ENCODE measurements at places on chromosomes 4 and X.

GRCh38 chr4:135412213-135412612 lies 1210.6 kb upstream of the PABPC4L start:
- no peak for DNase-seq

DNA sequence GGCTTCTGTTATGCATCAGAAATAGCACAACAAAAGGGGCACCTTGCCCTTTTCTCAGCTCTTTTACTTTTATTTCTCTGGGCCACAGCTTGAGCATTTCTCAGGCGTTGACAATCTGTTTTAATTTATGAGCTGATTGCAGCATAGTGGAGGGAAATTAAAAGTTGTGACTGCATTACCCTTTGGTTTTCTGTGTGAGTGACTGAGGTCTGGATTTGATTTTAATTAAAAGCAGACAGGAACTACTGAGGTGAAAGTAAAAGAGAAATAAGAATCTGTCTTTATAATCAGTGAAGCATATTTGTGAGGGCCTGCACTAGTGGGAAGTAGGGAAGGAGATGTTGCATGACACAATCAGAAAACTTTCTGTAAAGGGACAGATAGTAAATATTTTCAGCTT lies 43.4 kb upstream of the GEMIN8 start:
- DNase-seq: no peak

GRCh38 chrX:31058284-31058683 lies 13.6 kb downstream of the FTHL17 start:
- no peak for DNase-seq

DNA sequence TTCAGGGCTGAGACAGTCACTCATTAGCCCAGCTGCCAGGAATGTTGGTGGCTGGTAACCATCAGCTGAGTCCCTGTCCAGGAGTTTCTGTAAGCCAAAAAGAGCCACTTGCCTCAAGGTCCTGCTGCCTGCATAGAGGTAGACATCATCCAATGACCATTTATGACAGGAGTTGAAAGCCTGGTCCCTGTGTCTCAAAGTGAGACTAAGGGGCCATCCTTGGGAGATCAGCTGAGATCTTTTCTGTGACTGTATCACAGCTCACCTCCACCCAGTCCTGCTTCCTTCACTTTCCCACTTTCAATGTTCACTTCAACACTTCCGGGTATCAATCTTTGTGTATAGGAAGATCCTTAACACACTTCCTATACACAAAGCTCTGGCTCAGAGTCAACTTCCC lies 28.4 kb upstream of the MAOA start:
- DNase-seq: no peak

GRCh38 chrX:108601276-108601675 lies 135.1 kb downstream of the IRS4 start:
- no peak for DNase-seq

DNA sequence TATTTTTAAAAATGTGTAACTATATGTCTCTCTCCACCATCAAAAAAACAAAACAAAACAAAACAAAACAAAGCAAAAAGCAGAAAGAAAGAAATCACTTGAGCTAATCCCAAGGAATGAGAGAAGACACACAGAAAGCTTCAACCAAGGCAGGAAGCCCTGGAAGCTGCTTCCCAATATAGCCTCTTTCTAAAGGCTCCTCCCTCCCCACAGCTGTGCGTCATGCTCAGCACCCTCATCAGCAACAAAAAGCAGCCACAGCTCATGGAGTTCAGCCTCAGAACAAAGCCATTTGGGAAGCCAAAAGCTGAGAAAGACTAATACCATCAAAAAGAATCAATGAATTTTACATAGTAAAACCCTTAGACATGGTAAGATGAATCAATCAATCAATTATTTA lies 501.6 kb upstream of the SMIM31 start:
- DNase-seq: no peak

DNA sequence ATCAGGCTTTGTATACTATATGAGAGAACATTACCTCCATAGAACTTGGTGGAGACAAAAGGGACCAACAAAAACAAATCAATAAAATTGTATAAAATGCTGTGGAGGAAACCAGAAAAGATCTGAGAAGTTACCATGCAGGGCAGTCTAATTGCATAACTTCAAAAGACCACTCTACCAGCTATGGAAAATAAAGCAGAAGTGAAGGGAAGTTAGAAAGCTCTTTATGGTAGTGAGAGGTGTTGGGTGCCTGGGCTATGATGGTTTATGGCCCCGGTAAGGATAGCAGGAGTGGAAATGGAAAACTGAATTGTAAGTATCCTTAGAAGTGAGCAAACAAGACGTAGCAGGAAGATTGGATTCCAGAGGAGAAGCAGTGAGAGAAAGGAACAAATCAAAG lies 3.1 kb downstream of the TMEM184C start:
- DNase-seq: no peak

GRCh38 chrX:136039485-136039884 lies 54.2 kb downstream of the SLC9A6 start:
- no peak for DNase-seq

DNA sequence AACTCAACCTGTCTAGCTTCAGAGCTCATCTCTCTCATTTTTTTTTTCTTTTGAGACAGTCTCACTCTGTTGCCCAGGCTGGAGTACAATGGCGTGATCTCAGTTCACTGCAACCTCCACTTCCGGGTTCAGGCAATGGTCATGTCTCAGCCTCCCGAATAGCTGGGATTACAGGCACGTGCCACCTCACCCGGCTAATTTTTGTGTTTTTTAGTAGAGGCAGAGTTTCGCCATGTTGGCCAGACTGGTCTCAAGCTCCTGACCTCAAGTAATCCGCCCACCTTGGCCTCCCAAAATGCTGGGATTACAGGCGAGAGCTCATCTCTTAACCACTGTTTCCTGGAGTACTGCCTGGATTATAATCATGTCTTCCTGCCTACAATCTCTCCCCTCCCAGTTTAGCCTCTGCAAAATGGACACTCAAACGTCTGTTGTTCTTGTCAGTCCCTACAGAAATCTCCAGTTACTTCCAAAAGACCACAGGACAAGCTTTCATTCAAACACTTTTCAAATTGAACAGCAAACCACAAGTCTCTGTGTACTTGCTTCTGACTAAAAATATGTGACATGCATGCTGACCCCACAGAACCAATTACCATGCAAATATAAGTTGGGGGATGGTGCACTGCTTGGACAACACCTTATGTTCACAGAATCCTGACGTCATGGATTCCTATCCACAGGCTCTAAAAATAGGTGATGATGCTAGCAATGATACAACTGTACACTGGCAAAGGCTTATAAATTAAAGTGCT lies 137.2 kb downstream of the SH3KBP1 start:
- no peak for DNase-seq

DNA sequence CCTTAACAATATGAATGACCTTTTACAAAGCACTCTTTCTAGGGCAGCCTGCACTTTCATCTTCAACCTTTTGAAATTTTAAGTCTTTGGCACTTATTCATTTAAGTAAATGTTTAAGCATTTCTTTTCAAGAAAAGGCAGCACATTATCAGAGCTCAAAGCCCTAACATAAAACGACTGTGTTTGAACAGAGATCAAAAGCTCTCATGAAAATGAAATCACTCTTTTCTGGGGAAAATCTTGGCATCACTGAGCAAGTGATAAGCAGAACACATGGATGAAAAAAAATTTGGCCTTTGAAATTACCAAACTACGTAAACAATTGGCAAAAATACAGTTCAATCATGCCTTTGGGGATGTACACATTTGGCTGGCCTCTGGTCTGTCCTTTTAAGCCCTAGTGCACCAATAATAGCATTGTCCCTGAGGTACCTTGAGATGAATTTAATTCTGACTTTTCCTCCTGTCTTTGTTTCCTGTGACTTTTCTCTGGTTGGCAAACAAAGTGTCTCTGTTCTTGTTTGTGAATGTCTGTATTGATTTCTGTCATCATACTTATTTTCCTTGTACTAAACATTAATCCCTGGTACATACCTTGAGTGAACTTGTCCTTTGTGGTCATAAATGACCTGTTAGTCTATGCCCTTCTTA lies 12.9 kb upstream of the ODAM start:
- no peak for DNase-seq

- no peak for DNase-seq
Observed at GRCh38 chr4:80077639-80078038, 4.6 kb upstream of the ANTXR2 start.

- no peak for DNase-seq
Observed at GRCh38 chr4:65893271-65893670, 223.0 kb upstream of the EPHA5 start.

DNA sequence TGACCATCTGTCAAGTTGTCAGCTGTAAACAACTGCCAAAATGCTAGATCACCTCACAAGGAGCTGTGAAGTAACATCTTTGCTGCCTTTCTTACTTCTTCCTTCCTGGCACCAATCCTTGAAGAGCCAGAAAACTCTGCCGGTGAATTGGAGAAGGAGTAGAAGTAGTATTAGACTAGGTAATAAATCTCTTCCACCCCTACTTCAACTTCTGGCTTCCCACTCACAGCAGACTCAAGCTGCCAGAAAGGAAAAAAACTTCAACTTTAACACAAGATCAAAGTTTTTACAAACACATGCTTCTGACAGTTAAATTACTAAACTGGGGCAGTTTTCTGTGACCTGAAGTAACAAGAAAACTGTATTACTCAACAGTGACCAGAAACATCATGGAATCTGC lies 164.7 kb upstream of the SLC7A11 start:
- no peak for DNase-seq

GRCh38 chrX:111095974-111096895 lies at the start of gene PAK3:
Gene PAK3 (plus strand): TSS chrX:111096191. CDS start chrX:111123104, 26,913 bp downstream.
- DNase-seq: no peak

- DNase-seq: no peak
Observed at GRCh38 chrX:130295519-130296296, 27.0 kb upstream of the ZNF280C start.

- no peak for DNase-seq
Observed at GRCh38 chr4:182277377-182277776, 34.2 kb downstream of the TENM3 start.

- no peak for DNase-seq
Observed at GRCh38 chr4:121376097-121376496, 4.7 kb downstream of the QRFPR start.

GRCh38 chrX:132751063-132751690 lies 207.3 kb downstream of the HS6ST2 start:
- no peak for DNase-seq

DNA sequence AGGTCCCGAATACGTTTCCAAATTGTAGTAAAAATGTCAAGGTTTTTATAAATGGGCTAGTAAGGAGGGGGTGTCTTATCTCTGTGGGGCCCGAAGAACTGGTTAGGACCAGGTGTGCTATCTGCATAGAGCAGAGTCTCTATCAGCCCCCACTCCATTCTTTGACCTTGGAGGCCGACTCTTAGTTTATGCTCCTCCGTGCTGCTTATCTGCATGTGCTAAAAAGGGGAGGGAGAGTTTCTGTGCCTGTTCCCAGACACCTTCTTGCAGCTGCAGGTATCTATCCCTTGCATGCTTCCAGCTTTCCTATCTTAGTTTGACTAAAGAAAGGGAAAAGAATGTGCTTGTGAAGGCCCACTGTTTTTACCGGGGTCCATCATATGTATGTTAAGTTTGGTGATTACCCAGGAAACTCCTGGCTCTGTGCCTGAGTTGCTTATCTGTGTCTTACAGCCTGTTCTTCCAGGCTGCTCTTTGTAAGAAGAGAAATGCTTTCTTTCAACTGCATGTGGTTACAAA lies 28.6 kb upstream of the NAF1 start:
- DNase-seq: no peak

- DNase-seq: no peak
Observed at GRCh38 chr4:28354880-28355656, 1494.4 kb downstream of the STIM2 start.

- DNase-seq: no peak
Observed at GRCh38 chrX:3393178-3393577, 46.7 kb upstream of the MXRA5 start.

GRCh38 chrX:122586831-122587230 lies 597.2 kb upstream of the GRIA3 start:
- no peak for DNase-seq

GRCh38 chr4:107818301-107818910 lies 6.3 kb upstream of the SGMS2 start:
- no peak for DNase-seq

DNA sequence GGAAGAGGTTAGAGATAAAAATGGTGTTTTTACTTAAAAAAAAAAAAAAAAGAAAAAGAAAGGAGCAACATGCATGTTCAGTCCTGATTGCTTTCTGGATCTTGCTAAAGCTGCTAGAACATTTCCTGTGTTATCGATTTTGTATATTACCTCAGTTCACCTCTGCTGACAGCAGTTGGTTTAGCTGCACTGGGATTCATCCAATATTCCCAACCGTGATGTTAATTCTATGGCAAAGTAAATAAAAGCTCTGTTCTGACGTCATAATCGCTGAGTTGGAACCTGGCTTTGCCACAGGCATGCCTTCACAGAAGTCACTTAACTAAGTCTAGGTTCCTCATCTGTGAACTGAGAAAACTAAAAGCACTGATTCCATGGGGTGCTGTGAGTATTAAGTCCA lies 90.7 kb upstream of the SORBS2 start:
- DNase-seq: no peak

DNA sequence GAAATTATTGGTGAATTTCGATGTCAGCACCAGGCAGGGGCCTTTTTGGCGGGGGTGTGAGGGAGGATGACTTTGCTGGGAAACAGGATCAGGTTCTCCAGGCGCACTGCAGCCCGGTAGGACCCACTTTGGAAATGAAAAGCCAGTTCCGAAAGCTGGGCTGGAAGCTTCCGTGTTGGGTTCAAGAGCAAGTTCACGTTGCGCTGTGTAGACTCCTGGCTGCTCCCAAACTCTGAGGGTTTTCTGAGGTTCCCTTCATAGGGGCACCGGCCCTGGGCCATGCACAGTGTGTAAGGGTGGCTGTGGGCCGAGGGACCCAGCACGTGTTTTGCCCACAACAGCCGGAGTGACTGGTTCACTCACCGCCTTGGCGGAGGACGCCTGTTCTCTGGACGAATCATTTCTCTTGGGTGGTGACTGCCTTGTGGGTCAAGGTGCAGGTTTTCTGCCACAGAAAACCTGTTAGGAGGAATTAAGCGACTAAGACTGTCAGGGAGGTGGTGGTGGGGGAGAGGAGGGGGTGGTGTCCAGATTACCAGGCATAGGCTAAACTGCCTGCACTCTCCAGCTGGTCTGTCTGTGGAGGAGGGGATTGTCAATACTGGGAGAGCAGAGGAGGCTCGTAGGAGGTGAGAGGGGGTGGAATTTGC lies 8.0 kb downstream of the SHOX start:
- no peak for DNase-seq

- no peak for DNase-seq
Observed at GRCh38 chr4:12926189-12927066, 557.7 kb downstream of the RAB28 start.

DNA sequence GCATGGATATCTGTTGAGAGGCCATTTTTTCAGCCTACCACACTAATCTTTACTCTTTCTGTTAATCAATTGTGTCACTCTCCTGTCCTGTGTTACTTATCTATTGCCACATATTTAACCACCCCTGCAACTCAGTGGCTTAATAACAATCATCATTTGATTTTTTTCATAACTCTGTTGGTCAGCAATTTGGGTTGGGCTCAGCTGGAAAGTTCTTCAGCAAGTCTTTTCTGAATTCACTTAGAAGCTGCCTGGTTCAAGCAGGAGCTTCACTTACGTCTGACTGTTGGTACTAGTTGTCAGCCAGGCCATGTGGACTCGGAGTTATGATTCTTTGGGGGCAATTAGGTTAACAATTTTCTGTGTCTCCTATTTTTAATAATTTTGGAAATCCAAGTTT lies 50.1 kb downstream of the CPE start:
- no peak for DNase-seq

- no peak for DNase-seq
Observed at GRCh38 chr4:83947125-83947829, 411.4 kb downstream of the GPAT3 start.

All from frontal cortex (tissue), 4 donors.